ENCODE measurements at places on chromosomes 3 and 15.

GRCh38 chr15:90581771-90582352 is 52.1 kb downstream of the CRTC3 start:
- peak overlapping the region; percentile 31 for H3K27ac ChIP-seq
- no peak overlapping the region for H3K4me3 ChIP-seq
- no peaks in the 10 kb centered on the region for H3K27me3 ChIP-seq
- H3K4me1 ChIP-seq, result peaks cover 14% of the 10 kb centered on the region
- no peak for DNase-seq

DNA sequence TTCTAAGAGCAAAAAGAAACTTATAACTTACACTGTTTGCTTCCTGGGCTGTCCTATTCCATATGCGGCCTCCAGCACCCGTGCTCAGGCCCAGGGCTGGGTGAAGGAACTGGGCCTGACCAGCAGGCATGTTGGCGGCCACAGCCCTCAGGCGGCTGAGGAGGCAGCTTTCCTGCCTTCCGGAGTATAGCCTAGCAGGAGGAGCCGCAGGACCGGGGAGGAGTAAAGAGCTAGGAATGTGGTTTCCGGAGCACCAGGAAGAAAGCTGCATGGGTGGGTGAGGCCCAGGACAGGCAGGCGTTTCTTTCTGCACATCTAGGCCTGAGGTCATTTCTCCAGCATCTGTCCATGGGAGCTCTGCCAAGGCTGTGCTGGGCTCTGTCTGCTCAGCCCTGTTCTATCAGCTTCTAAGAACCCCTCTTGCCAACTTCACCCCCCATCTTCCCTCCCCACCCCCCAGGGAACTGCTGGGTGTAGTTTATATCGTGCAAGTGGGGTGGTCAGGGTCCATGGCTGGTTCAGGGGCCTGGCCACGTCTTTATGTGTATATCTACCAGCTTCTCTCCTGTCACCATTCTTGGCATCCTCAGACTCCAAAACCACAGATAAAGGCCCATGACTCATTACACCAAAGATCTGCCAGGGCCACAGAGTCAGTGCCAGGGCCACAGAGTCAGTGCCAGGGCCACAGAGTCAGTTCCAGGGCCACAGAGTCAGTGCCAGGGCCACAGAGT is 7.8 kb upstream of the KIF7 start:
- DNase-seq, result no peak
- H3K4me1 ChIP-seq, result no peaks in the 10 kb centered on the region
- H3K36me3 ChIP-seq, result no peaks in the 10 kb centered on the region
- H3K27me3 ChIP-seq, result peaks cover 39% of the 10 kb centered on the region
- no peak overlapping the region for H3K27ac ChIP-seq
- H3K4me3 ChIP-seq, result no peak overlapping the region

GRCh38 chr15:52731732-52732470 is 52.7 kb upstream of the ATOSA start:
- no peaks in the 10 kb centered on the region for H3K36me3 ChIP-seq
- no peak overlapping the region for H3K4me3 ChIP-seq
- H3K27ac ChIP-seq, result no peak overlapping the region
- peaks cover 8% of the 10 kb centered on the region for H3K4me1 ChIP-seq
- H3K27me3 ChIP-seq, result no peaks in the 10 kb centered on the region

GRCh38 chr15:76368122-76368621 is 31.6 kb downstream of the ISL2 start:
- H3K27ac ChIP-seq, result no peak overlapping the region
- DNase-seq, result no peak
- H3K27me3 ChIP-seq, result no peaks in the 10 kb centered on the region
- H3K4me1 ChIP-seq, result no peaks in the 10 kb centered on the region
- peaks cover 11% of the 10 kb centered on the region for H3K36me3 ChIP-seq
- H3K4me3 ChIP-seq, result no peak overlapping the region

- H3K27me3 ChIP-seq, result no peaks in the 10 kb centered on the region
- peaks cover 50% of the 10 kb centered on the region for H3K36me3 ChIP-seq
- H3K27ac ChIP-seq, result peak overlapping the region; percentile 78
- no peak for DNase-seq
These were observed 31.2 kb downstream of the LINS1 start for GRCh38 chr15:100570735-100571313.

DNA sequence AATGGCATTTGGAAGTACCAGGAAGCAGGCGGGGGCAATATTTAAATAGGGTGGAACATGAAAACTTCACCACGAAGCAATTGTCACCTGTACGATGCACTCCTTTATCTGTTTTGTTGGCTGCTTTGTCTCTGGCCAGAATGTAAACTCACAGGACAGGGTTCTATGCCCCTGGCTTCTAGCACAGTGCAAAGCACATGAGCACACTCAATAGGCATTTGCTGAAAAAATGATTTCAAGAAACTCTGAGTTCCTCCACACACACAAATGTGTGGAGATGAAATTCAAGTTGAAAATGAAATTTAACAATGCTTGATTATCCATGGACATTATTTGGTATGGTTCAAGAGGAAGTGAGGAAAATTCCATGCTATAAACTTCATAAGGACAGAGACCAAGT is 229.6 kb upstream of the FEZF2 start:
- H3K27ac ChIP-seq, result no peak overlapping the region
- DNase-seq, result no peak
- no peaks in the 10 kb centered on the region for H3K36me3 ChIP-seq
- H3K4me3 ChIP-seq, result no peak overlapping the region
- no peaks in the 10 kb centered on the region for H3K27me3 ChIP-seq

Data from effector memory CD8-positive, alpha-beta T cell (primary cell).